ENCODE measurements at places on chromosomes 12 and 14.
A peak's percentile ranks its signal among the peaks of the same experiment; 100 is the strongest.

DNA sequence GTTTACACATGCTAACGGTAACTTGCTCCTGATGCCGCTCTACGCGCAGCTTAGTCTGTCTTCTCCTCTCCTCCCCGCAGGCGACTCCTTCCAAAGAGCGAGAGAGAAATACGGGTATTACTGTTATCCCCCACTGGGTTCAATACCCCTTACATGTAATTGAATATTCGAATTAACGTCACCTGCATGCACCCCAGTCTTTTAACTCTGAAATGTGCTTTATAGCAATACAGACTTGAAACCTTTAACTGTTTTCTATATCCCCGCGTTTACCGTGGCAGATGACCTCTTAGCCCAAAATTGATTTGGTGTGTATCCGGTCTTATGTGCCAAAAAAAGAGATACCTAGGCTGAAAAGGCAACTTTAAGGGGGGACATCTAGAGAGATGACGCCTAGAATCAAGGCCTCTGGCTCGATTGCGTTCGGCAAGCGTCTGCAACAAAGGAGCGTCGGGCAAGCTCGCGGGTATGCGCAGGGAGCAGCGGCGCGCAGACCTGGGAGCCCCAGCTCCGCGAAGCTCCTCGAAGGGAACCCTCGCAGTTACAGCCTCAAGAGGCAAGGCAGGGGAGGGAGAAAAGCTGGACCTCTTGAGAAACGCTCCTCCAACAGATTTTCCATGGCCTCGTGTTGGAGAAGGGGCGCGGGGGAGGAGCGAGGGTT lies 6.8 kb upstream of the FOXG1 start:
- DNase-seq: no peak

DNA sequence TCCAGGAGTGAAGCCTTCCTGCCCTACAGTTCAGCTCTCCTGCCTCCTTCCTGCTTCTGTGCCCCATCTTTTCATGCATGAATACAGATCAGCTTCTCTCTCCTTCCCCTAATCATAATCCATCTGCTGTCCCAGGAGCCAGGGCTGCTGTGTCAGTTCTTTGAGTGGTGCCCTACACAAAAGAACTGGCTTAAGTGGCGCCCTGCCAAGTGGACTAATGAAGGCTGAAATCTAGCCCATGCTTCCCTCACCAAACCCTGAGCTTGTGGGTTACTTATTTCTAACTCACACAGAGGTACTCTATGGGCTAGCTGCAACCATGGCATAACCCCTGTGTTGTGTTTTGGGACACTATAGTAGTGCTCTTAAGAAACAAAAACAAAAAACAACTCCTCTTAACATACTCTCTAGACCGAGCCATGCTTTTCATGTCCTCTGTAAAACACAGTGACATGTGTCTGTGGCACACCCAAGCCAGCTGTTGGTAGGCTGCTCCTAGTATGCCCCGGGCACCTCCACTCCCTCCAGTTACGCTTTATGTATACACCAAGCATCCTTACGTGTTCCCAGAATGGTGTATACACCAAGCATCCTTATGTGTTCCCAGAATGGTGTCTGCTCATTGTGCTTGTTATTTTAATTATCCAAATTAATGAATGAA lies 19.3 kb upstream of the ETV6 start:
- no peak for DNase-seq

DNA sequence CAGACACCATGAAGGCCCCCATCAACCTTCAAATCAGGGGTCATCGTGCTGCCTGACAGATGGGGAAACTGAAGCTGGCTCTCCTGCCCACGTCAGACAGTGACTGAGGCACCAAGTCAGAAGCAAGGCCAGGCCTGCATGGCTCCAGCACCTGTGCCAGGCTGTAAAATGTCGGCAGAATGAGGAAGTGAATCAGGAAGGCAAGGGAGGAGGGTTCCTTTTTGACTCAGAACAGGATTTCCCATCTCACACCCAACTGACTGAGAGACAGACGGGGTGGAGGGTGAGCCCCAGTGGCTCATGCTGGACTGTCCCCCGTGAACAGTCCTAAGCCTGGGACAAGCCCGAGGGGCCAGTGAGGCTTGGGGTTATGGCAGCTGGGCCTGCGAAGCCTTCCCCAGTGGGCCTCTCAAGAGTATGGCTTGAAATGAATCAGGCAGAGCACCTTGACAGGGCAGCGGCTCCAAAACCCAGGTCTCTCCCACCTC lies 20.9 kb downstream of the SYNE3 start:
- DNase-seq: no peak

GRCh38 chr12:4116251-4117111 lies 157.1 kb upstream of the CCND2 start:
- DNase-seq: no peak

- DNase-seq: peak; percentile 61
Observed at GRCh38 chr14:73741386-73741875, 27.2 kb upstream of the PNMA1 start.

- no peak for DNase-seq
Observed at GRCh38 chr14:92695562-92695961, 52.9 kb downstream of the LGMN start.

DNA sequence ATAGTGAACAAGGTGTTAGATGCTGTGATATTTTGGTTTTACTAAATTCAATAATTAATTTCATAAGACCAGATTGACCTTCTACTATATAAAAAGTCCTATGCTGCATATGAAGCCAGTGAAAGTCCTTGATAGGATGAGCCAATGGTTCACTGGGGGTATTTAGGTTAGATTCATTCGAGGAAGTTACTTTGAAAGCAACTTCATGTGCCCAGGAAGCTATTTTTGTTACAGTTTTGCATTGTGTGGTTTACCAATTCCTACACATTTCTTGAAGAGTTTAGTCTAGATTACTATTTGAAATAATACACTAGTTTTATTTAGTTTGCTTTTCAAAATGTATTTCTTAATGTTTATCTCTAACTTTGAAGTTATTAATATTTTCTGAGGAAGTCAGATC lies 58.5 kb upstream of the RMST start:
- DNase-seq: no peak

- no peak for DNase-seq
Observed at GRCh38 chr14:56331592-56332216, 213.5 kb downstream of the PELI2 start.

Measured in dorsolateral prefrontal cortex (tissue), 122 donors.